ENCODE measurements at places on chromosomes 3 and 15.

DNA sequence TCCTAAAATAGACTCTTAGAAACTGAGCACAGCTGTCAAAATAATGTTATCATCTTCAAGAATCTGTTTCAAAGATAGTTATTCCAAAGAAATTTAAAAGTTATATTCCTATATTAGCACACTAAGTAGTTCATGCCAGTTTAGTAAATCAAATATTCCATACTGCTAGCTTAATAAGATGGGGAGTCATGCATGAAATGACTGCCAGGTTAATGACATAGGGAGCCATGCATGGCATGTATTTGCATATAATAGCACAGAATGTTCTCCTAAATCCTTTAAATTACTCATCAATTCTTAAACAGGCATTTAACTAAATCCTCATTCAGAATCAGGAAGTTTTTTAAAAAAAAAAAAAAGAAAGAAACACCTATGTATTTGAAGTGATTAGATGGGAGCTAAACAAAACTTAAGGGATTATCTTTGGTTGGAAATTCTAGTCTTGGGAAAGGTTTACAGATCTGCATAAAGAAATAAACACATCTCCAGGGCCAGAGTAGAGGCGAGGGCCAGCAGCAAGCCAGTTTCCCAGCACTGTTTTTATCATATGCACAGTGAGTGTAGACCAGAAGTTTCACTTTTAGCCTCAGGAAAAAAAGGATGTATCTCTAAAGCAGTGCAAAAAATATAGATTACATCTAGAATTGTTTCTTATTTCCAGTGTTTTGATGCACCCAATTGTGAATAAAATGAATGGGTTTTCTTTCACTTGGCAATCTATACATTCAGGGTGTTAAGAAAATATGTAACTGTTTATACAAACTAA is 366.4 kb upstream of the AGTR1 start:
- no peak for DNase-seq

DNA sequence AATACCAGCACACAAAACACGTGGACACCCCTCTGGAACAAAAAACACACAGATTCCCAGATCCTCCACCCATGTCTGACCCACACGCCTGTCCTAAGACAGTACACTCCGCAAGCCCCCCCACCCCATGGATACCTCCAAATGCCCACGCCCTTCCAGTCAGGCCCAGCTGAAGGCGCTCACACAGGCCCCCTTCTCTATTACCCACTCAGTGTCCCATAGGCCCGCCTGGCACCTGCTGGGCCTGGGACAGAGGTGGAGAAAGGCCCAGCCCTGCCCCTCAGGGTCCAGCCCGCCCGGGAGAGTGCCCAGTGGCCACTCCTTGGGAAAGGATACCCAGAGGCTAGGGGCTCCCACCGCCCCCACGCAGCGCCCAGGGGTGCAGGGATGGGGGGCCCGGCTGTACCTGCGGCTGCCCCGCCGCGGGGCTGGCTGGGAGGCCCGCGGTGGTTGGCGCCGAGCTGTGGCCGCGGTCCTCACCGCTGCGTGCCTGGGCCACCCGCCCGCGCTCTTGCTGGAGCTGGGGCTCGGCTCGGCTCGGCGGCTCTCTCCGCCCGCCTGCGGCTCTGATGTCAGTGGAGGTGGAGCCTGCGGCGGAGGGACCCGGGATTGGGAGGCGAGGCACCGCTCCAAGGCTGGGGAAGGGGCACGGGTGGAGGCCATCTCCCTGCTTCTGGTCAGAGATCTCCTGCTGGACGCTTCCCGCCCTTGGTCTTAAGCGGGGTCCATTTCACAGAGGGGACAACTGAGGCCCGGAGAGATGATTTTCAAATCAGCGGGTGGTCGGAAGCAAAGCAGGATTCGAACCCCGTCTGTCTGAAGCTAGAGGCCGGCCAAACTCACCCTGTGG is at the start of gene CAMK1:
Gene CAMK1 (minus strand): TSS at position 522 of the 850 bp plus-strand sequence. CDS start 2,198 bp downstream, outside the sequence.
- no peak for DNase-seq

- no peak for DNase-seq
These were observed 13.6 kb upstream of the CNBP start for GRCh38 chr3:129197321-129197720.

- DNase-seq = no peak
These were observed 45.3 kb downstream of the TCF12 start for GRCh38 chr15:56963710-56964109.

DNA sequence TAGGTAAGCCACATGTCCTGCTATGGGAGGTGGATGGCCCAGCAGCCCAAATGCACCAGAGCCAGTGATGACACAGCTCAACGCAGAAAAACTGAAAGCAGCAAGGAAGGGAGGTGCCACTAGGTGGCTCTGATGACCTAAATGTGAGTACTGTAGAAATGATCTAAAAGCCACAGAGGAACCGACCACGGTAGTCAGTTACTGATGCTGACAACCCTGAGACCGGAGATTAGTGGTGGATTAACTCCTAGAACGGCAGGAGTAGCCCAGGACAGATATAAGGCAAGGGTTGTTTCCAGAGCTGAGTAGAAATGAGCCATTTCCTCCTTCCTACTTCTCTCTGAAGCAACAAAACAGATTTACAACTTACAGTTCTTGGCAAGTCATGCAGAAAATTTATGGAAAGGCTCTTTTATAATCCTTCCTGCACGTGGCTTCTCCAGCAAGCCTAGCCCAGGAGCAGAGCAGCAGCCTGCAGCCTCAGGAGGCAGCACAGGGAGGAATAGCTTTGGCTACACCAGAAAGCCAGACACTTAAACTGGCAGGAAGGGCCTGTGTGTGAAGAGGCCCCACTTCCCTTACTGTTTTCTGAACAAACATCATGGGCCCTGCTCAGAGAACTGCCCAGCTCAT is 13.1 kb downstream of the FBXL22 start:
- DNase-seq = peak; percentile 53

- no peak for DNase-seq
These were observed 39.0 kb downstream of the CHAC1 start for GRCh38 chr15:40992241-40992741.

- DNase-seq = no peak
These were observed 94.4 kb downstream of the MYLK start for GRCh38 chr3:123789760-123790159.

DNA sequence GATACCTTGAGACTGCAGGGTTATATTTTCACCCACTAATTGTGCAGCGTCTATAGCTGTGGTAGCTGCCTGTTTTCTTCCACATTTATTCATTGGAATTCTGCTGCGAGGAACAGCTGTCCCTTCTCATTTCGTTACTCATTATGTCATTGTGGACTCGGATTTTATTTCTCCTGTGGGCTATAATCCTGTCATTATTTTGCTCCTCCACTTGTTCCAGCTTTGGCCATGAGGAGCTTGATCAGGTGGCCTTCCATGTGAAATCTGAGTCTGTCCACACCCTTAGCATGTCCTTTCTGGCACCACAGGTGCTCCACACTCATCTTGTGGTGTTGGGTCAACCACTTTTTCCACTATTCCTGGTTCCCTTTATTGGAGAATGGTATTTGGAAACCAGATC is 14.8 kb downstream of the LYSMD4 start:
- DNase-seq = no peak

GRCh38 chr3:49813497-49814174 is at the start of gene UBA7:
UBA7 (minus strand) TSS chr3:49813953; CDS start chr3:49813787, 166 bp downstream.
- DNase-seq = no peak

DNA sequence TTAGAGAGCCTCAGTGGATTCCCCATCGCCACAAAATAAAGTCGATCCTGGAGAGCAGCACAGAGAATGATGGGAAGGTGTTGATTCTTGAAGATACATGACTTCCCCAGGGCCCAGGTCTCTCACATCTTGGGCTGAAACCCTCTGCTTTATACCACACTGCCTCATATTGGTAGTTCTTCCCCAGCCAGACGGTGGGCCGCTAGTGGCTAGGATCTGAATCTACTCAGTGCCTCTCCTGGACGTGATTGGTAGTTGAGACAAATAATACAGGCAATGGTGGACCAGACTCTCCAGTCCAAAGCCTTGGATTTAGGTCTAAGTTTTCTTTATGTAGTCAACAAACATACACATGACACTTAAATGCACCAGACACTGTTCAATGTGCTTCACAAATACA is 49.7 kb downstream of the RAB11A start:
- no peak for DNase-seq

DNA sequence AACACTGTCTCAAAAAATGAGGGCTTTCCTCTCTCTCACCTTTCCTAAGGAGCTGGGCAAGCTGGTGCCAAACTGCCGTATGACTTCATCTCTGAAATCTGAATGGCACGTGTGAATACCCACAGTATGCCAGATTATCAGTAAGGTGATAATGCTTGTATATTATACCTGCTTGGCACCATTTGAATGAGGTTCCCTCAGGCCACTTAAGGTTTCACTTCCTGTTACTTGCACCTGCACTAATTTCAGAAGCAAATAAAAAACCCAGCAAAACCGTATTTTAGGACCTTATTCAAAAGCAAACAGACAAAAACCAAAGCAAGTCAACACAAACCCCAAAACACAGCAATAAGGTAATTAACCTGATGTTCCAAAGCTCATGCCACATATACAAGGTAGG is 19.7 kb downstream of the FOXP1 start:
- no peak for DNase-seq

GRCh38 chr3:10695595-10696285 is 120.3 kb upstream of the SLC6A11 start:
- DNase-seq = no peak

GRCh38 chr15:73851689-73852088 is 21.7 kb upstream of the TBC1D21 start:
- DNase-seq = no peak

DNA sequence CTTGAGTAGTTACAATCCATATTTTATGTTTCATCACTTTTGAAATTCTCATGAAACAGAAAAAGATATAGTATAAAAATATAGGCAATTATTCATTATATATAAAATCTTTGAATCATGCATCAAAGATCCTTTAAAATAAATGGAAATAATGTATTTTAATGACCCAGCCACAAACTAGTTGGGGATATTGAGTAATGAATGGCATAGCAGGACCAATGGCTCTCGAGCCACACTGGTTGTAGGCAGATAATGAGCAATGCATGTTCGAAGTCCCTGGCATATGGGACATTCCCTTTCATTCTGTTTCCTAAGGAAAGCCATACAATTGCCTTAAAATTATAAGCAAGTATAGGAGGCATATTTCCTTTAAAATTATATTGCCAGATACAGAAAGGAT is 107.4 kb upstream of the IL12A start:
- DNase-seq = no peak

- DNase-seq = no peak
These were observed 67.9 kb downstream of the MYO1E start for GRCh38 chr15:59304807-59305206.

DNA sequence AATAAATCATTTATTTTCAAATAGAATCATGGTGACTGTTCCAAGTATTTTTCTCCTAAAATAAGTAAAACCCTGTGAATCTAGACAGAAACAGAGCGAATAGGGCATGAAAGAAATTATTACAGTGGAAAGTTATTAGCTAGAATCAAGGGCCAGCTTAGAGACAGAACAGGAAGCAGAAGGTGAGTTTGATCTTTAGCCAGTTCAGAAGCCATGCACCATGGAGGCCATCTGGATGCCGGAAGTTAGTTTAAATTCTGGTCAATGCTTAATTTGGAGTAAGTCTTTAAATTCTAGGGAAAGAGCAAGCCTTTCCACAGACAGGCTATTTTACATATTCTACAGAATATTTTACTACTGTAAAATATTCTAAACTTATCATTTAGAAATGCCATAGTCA is 574.8 kb downstream of the CADM2 start:
- no peak for DNase-seq

DNA sequence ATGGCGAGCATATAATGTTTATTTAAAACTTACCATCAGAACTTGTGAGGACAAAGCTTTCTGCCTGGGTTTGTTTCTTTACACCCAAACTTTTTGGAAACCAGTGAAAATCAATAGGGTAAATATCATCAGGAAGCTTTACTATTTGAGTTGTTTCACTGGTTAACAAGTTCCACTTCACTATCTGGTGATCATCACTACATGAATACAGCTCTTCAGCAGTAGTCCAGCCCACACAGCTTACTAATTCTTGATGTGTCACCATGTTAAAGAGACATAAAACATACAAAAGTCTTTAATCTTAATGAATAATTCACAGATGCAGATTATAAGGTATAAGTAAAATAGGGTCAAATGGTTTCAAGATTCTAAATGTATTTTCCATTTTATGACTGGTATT is 17.6 kb downstream of the IFT80 start:
- DNase-seq = no peak

- peak; percentile 53 for DNase-seq
These were observed 6.0 kb downstream of the TM4SF4 start for GRCh38 chr3:149480326-149481017.

DNA sequence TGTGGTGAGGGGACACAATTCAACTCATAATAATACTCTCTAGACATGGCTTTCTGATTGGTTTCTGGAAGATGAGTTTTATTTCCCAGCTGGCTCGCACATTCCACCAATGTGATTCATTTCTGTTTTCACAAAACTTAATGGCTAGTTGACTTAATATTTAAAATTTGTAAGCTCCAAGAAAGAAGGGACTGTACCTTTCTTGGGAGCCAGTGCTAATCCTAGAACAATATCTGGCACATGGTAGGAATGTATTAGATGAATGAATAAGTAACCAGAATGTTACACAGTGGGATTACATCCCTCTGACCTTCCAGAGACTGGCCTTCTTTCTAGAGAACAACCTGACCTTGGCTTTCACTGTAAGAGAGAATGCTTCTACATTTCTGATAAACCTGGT is 262.8 kb downstream of the RORA start:
- no peak for DNase-seq

GRCh38 chr3:136343446-136343845 is 93.3 kb downstream of the PCCB start:
- no peak for DNase-seq

Data from NCI-H1436 (cell line).